Vagina (tissue), 2 donors: ENCODE measurements at places on chromosomes 2 and 18. TPM values are rescaled to one million over a fixed set of nuclear protein-coding genes. Genes with fewer than 3 reads are reported as not detected.

Gene PKP4
- total RNA-seq, result 71.5 TPM

DNA sequence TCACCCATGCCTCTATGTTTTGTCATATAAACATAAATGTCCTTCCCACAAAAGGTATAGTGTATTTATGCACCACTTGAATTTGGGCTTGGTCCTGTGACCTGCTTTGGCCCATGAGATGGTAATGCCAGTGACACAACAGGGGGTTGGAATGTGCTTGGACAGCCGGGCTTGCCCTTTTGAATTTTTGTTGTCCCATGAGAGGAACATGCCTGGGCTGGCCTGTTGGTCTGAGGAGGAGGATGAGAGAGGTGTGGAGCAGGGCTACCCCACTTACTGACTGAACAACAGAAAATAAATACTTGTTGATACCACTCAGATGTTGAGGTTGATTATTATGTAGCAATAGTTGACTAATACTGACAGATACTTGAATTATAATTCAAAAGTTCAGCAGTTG lies 63.2 kb upstream of the TCF4 start:
- H3K4me1 ChIP-seq, result no peaks in the 10 kb centered on the region
- no peaks in the 10 kb centered on the region for H3K36me3 ChIP-seq
- DNase-seq, result no peak
- no peaks in the 10 kb centered on the region for H3K27me3 ChIP-seq
- no peak overlapping the region for H3K27ac ChIP-seq
- H3K4me3 ChIP-seq, result no peak overlapping the region

GRCh38 chr2:46970334-46971288 lies 55.0 kb upstream of the MCFD2 start:
- H3K27me3 ChIP-seq, result no peaks in the 10 kb centered on the region
- H3K36me3 ChIP-seq, result no peaks in the 10 kb centered on the region
- no peak overlapping the region for H3K4me3 ChIP-seq
- H3K4me1 ChIP-seq, result peaks cover 65% of the 10 kb centered on the region
- no peak for DNase-seq

Gene NXPH2
- not detected for total RNA-seq

DNA sequence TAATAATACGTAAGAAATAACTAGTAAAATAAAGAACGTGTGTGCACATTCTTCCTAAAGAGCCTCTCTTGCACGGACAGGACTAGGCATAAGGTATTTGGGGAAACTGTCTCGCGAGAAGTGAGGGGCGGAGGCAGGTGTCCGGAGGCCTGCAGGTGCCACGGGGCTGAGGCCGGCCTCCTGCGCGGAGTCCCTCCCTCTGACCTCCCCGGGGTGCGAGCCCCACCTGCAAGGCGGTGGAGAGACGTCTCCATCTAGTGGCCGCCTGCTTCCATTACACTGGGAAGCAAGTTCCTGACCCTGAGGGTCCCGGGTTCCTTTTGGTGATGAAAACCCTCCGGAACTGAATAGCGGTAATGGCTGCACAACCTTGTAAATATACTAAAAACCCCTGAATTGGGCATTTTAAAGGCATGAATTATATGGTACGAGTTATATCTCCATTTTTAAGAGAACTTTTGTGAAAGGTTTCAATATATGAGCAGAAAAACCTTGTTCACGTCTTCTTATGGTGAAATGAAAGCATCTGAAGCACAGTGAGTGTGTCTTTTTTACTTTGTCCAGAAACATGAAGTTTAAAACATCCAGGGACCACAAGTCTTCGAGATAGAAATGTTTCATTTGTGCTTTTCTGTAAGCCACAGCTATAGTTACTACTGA lies 35.5 kb upstream of the CTDP1 start:
- H3K27ac ChIP-seq, result no peak overlapping the region
- H3K4me1 ChIP-seq, result peaks cover 2% of the 10 kb centered on the region
- H3K27me3 ChIP-seq, result no peaks in the 10 kb centered on the region
- no peak overlapping the region for H3K4me3 ChIP-seq
- H3K36me3 ChIP-seq, result no peaks in the 10 kb centered on the region
